Stimulated activated CD8-positive, alpha-beta memory T cell treated with anti-CD3 and anti-CD28 coated beads, Interleukin-4, amount 100 ng/mL, for 1 hour (primary cell): ENCODE measurements at places on chromosomes 4 and X.

GRCh38 chr4:148052448-148052847, 320.6 kb downstream of the ARHGAP10 start:
- DNase-seq = no peak

DNA sequence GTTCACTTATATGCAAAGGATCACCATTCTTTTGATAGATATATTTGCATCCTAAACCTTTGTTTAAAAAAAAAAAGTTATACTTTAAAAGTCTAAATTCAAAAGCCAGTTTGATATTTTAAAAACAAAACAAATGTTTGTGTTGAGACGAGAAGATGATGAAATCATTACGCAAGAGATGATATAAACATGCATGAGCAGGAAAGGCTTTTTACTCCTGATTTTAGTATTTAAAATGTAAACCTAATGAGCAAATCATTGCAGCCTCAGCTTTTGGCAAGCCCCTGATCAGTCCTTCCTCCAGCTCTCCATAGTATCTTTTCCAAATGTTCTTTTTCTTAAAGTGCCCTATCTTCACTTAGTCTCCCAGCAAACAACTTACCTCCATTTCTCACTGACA, 115.6 kb downstream of the ARAP2 start:
- no peak for DNase-seq

- no peak for DNase-seq
These were observed 252.3 kb upstream of the RASGEF1B start for GRCh38 chr4:81723927-81724587.

DNA sequence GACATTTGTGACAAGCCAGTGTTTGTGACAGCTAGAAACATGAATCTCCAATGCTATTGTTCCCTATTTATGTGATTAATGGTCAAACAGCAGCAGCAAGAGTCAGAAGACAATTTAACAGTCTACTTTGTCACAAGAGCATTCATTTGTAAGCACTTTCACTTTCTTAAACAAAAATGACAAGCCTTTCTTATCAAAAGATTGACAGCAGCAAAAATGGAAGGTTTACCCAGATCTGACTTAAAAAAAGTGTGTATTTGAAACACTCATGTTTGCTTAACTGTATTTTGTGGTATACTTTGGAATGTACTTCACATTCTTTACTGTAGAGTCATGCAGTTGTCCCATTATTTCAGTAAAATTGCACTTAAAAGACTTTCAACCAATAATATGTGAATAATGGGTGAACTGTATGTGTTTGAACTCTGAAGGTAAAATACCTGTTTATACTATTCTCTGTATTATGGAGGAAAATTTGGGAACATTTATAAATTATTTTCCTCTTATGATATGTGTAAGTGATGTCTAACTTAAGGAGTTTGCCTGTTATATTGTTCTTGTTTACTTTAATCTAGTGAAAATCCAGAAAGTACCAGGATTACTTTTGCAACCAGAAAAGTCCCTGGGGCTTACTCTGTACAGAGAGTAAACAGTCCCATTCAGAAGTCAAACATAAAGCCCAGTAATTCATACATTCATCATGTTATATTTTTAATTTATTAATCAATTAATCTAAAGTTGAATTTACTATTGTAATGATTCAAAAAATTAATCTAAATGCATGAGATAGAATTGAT, 314.9 kb upstream of the TRAM1L1 start:
- DNase-seq = no peak

- DNase-seq = no peak
These were observed 312.2 kb downstream of the GPM6A start for GRCh38 chr4:175499735-175500352.

GRCh38 chrX:108731153-108731552, 5.2 kb downstream of the IRS4 start:
- no peak for DNase-seq

DNA sequence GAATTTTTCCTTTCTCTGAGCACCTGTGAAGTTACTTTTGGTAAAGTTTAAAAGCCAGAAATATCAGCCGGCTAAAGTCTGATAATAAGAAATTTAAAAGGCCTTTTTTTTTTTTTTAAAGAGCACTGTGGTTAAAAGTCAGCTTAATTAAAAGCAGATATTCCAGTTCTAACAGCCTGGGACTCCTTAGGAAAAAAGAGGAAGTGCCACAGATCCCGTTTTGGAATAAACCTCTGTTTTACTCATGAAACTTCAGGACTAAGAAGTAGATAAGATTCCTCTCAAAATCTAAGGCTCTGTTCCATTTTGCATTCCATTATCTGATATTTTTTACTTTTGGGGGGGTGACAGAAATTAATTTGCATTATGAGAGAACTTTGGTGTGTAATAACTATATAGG, 37.8 kb downstream of the ABCB7 start:
- DNase-seq = no peak

DNA sequence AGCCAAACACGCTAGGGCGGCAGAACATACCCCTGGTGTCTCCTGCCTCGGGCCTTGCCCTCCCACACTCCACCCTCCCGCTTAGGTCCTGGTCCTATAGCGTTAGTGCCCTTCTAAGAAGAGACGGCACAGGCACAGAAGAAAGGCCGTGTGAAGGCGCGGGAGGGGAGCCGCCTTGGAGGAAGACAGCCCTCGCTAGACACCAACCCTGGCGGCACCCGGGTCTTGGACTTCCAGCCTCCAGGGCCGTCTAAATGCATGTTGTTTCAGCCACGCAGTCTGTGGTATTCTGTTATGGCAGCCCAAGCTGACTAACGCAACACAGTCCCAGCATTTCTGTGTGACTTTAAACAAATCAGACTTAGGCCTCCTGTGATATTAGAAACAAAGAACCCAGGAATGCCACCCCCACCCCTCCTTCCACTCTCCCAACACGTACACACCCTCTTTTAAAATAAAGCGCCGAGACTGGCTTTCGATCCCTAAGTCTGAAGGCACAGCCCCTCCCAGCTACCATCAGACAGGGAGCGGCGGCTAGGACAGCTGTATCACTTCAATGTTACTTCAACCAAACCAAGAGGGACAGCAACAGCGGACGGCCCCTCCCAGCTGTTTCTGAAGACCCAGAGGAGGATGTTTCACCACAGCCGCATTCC, 128.0 kb downstream of the AFAP1 start:
- DNase-seq = no peak

DNA sequence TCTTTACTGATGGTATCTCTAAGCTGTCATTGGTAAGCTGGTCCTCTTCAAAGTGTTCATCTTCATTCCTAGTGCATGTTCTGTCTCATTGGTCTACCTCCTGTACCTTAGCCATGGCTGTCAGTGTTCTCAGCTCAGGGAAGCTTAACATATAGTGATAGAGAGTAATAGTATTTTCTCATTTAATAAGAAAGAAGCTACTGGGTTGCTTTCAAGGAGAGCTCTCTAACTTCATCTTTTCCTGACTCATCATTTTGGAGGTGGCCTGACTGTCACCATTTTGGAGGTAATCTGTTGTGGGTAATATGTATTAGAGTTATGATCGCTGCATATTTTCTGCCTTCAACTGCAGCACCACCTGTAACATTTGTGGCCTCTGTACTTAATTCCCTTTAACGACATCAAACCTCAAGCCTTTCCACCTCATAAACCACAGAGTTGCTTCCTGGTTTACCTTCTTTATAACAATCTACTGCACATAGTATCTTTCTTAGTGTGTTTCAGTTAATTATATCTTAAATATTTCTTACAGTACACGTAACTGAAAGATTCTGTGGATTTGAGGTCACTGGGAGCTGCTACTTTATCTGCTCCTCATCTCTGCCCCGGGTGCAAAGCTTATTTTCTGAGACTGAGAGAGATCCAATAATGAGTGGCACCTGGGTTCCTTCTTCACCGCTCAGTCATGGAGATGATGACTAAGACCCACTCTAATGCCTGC, 474.0 kb upstream of the TECRL start:
- no peak for DNase-seq

DNA sequence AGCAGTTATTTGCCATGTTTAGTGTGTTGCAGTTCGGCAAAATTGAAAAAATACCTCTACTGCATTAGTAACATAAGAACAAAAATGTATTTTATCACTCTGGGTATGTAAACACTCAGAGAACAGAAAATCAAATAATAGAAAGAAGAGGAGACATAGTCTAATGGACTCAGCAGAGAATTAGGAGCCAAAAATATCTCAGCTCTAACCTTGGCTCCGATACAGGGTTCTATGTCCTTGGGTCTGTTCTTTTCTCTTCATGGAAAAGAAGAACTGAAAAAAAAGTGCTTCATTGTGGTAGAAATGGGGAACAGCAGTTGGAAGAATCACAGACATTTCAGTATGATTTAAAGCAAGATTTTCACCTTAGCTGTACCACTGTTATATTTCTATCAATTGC, 240.5 kb upstream of the CXXC4 start:
- DNase-seq = no peak
